ENCODE measurements at places on chromosomes 2 and 18.

DNA sequence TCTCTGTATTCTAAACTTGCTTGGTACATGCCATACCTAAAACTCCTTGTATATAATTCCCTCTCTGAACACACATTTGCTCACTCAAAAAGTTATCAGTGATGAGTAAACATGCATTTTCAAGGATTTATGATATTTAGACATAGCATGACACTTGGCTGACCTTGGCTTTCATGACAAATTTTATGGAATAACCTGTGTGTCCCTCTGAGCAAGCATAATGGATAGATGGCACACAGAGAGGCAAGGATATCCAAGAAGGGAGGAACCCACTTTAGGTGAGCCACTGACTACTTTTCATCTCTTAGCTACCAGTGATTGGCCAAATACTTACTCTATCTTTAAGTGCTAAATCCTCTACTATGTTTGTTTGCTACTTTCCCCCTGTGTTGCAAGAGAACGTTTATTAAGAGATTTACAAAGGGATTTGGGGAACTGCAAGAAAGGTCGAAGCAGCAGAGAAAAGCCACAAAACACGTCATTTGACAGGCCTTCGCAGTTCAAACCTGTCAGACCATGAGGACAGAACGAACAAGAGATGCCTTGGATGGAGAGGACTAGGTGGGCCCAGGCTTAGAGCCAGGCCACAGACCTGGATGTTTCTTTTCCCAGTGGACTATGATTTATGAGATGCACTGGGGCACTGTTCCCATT is 379.9 kb downstream of the NBAS start:
- DNase-seq = no peak

DNA sequence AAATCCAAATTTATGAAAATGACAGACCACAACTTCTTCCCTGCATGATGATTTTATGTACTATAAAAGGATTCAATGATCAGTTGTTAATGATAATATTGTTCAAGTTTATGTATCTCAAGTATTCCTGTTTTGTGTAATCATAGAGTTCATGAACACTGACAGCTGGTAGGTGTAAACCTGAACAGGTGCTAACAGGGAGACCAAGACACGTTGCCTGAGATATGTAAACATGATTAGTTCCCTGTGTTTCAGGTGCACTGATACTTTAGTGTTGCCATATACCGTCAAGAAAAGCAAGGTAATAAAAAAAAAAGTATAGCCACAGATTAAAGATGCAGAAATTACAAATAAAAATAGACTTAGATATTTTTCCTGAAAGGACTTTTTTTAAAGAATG is 131.8 kb downstream of the BAZ2B start:
- DNase-seq = no peak

GRCh38 chr2:65198737-65199136 is 28.9 kb upstream of the ACTR2 start:
- DNase-seq = no peak

GRCh38 chr18:8051453-8051852 is 484.3 kb downstream of the PTPRM start:
- no peak for DNase-seq

- no peak for DNase-seq
Measured at GRCh38 chr2:237878-238277, 26.0 kb downstream of the SH3YL1 start.

DNA sequence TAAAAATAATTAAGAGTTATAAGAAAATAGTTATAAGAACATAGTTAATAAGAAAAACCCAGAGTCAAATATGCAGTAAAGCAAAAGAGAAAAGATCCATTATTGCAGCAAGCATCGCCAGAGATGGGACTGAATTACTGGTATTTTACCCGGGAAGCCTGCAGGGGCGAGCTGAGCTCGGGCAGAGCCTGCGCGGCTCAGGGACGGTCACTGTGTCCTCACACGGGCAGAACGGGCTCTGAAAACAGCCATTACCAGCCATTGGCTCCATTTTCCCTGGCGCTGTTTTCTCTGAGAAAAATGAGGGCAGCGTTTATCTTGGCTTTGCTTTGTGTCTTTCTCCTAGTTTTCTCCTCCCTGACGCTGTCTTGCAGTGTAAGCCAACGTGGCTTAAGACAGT is 95.3 kb upstream of the ALKAL2 start:
- DNase-seq = no peak

DNA sequence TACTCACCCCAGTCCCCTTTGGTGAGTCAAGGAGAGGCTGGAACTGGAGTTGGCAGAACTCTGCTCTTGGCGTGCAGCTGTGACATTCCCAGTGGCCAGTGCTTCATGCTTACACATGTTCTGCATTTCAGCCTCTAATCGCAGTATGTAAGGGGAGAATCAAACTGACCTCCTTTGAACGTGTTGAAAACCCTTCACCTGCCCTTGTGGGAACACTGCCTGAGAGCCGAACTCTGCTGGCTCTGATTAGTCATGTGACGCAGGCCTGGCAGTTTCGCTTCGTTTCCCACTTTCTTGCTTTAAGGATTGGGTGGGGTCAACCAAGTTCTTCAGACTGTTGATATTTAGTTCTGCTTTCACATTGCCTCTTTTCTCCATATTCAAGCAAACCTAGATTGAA is 173.8 kb upstream of the BCL2L11 start:
- no peak for DNase-seq

Measured in CD4-positive, alpha-beta T cell treated with Interleukin-2 at 100 ng/mL for 4 hours (primary cell).